ENCODE measurements at places on chromosomes 12 and 14.

DNA sequence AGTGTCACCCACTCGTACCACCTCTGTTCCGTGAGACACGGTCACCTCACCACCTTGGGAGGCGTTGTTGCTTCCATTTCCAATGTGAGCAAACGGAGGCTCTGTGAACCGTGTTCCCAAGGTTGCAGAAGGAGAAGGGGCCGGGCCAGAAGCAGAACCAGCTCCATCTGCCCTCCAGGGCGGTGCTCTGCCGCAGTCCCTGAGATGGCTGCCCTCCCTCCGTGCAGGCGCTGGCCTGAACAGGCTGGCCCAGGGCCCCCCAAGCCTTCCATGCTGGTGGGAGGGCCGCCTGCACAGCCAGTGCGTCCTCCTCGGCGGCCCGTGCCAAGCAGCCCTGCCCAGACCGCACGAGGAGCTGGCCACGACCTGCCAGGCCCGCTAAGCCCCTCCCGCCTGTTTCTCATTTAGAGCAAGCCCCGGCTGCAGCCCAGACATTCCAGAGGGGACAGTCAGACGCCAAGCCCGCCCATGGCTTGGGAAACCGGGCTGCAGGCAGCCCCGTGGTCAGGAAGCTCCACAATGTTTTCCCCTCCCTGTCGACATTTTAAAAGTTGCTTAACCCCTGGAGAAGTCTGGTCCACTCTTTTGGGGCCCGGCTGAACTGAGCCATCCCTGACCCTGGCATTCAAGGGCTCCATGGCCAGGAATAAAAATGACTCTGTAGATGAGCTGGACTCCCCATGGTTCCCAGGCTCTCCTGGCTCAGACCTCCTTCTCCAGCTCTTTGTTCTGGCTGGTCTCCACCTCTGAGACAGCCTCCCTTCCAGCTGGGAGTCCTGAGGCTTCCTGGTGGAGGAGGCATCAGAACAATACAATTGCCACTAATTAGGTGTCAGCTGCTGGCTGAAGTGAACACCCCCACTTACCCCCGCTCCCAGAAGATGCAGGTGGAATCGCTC is 236.0 kb downstream of the BCL11B start:
- no peak for DNase-seq

- no peak for DNase-seq
Observed at GRCh38 chr14:64196056-64196455, 98.1 kb downstream of the ESR2 start.

GRCh38 chr14:78902010-78902623 is 731.9 kb downstream of the NRXN3 start:
- no peak for DNase-seq

- DNase-seq, result no peak
Observed at GRCh38 chr14:29235991-29236390, 469.4 kb downstream of the FOXG1 start.

DNA sequence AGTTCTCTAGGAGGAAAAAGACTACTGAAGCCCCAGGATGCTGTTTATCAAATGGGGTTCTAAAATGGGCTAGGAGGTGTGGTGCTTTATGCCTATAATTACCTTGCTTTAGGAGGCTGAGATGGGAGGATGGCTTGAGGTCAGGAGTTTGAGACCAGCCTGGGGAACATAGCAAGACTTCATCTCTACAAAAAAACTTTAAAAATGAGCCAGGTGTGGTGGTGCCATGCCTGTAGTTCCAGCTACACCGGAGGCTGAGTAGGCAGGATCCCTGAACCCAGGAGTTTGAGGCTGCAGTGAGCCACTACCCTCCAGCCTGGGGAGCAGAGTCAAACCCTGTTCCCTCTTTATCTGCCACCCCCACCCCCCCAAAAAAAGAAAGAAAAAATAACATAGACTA is 23.3 kb upstream of the SLC2A3 start:
- no peak for DNase-seq

DNA sequence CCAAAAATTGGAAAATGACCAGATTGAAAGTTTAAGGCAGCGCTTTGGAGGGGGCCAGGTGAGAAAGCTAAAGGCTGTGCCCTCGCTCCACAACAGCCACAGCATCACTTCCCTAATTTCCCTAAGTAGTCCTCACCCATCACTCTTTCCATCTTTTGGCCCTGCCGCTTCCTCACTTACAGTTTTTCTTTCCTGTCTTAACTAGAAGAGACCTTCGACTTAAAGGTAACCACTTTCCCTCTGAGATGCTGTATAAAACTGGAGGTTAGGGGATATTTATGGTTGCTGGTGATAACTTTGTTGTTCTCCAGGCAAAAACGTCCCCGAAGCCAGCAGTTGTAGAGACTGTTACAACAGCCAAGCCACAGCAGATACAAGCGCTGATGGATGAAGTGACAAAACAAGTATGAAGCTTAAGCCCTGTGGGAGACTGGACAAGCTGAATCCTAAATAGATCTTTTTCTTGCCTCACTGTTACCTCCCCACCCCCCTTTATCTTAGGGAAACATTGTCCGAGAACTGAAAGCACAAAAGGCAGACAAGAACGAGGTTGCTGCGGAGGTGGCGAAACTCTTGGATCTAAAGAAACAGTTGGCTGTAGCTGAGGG is 4.3 kb downstream of the DDIT3 start:
- no peak for DNase-seq

GRCh38 chr12:4036671-4037271 is 163.6 kb upstream of the PARP11 start:
- no peak for DNase-seq

GRCh38 chr14:75279763-75280290 is 1.2 kb downstream of the FOS start:
- DNase-seq, result no peak

DNA sequence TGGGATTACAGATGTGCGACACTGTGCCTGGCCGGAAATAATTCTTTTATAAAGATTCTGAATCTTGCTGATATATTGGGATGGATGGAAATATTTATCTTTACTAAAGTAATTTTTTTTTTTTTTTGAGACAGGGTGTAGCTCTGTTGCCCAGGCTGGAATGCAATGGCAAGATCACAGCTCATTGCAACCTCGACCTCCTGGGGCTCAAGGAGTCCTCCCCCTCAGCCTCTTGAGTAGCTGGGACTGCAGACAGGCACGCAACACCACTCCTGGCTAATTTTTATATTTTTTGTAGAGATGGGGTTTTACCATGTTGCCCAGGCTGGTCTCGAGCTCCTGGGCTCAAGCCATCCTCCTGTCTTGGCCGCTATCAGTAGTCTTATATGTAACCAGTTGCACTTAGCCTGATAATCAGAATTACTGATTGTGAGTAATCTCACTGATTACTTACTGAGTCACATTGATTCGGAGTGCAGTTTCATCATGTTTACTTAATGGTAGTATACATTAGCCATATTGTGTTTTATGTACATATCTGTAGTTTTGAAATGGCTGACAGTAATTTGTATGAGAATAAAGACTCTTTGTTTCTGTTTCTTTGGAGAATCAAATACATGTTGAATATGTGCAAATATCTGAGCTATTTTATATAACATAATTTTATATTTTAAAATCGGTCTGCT is 50.4 kb upstream of the LRTM2 start:
- no peak for DNase-seq

DNA sequence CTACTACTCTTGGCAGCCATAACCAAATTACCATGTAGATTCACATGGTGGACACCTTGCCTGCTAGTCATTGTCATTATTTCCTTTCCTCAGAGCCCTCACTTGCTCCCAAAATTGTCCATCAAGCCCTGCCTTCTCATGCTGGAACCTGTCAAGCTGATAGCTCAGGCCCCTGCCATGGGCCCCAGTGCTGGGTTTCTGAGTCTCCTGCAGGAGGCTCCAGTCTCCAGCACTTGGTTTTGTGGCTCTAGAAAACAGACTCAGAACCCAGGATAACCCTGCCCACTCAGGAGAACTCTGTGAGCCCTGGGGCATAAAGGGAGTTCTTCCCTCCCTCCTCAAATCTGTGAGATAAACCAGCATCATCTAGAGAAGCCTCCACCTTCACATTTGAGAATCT is 10.8 kb downstream of the KRT71 start:
- no peak for DNase-seq

GRCh38 chr12:131025939-131026702 is 72.4 kb downstream of the ADGRD1 start:
- no peak for DNase-seq

GRCh38 chr12:40137252-40137651 is 31.4 kb upstream of the SLC2A13 start:
- DNase-seq, result no peak

All from activated CD4-positive, CD25-positive, alpha-beta regulatory T cell (primary cell).